Activated CD4-positive, alpha-beta T cell treated with anti-CD3 and anti-CD28 coated beads for 24 hours (primary cell): ENCODE measurements at places on chromosomes 7 and 10.

- DNase-seq, result no peak
These were observed 3.1 kb upstream of the SMURF1 start for GRCh38 chr7:99146979-99147378.

GRCh38 chr10:128780156-128780761 lies 654.0 kb upstream of the MKI67 start:
- DNase-seq, result no peak

DNA sequence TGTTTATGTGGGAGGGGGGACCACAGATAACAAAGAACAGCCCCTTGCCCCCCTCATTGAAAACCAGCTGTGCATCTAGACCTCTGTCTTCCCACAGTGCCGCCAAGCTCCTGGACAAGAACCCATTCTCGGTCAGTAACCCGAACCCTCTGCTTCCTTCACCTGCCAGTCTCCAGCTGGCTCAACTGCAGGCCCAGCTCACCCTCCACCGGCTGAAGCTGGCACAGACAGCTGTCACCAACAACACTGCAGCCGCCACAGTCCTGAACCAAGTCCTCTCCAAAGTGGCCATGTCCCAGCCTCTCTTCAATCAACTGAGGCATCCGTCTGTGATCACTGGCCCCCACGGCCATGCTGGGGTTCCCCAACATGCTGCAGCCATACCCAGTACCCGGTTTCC lies 91.0 kb upstream of the PDCD4 start:
- no peak for DNase-seq

DNA sequence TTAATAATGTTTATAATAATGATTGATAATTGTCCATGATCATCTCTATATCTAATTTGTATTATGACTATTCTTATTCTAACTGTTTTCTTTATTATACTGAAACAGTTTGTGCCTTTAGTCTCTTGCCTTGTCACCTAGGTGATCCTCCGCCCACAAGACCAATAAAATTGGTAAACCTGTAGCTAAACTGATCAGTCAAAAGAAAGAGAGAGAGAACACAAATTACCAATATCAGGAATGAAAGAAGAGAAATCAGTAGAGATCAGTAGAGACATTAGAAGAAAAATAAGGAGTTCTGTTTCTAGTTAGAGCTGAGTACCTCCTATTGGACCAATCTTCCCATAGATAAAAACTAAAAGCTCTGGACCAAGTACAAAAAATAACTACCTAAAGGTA lies 6.1 kb upstream of the COA1 start:
- no peak for DNase-seq

GRCh38 chr7:73526896-73527821 lies 5.1 kb upstream of the BAZ1B start:
- no peak for DNase-seq

- no peak for DNase-seq
These were observed 25.4 kb upstream of the CRHR2 start for GRCh38 chr7:30707391-30708357.

GRCh38 chr7:831596-832166 lies 595 bp upstream of the SUN1 start:
- DNase-seq, result no peak

DNA sequence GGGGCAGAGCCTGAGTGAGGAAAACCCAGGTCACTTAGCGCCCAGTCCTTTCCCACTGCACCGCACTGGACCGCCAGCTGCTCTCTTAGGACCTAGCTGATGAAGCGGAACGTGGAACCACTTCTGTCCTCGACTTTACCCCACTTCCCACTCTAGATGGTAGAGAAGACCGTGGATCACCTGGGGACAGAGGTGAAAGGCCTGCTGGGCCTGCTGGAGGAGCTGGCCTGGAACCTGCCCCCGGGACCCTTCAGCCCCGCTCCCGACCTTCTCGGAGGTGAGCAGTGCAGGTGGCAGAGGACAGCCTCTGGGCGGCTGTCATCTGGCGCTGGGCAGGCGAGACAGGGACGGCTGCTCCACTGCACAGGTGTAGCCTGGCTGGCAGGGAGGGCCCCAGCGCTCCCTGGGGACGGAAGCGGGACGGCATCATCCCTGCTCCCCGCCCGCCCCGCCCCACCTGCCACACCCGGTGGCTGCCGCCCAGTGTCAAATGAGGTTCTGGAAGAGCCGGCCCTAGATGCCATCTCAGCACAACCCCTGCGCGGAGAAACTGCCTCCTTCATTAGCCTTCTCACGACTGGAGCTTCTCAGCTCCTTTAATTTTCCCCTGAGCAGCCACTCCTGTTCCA lies 11.7 kb downstream of the PLAC9 start:
- no peak for DNase-seq

DNA sequence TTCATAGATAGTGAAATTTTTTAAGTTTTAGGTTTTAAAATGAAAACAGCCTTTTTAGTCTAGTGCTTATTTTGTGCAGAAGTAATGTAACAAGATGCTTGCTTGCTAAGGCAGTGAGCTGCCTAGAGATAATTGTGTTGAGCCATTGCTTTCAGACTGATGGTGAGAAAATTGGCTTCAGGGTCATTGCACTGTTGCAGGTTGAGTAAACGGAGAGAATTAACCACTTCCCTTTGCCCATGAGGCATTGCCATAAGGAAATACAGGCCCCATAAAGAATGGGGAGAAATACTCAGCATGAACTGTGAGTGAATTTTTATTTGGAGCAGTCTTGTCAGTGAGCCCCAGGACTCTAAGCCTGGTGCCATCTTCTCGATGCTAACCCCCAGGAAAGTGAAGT lies 140.5 kb downstream of the LRRC4 start:
- DNase-seq, result no peak

DNA sequence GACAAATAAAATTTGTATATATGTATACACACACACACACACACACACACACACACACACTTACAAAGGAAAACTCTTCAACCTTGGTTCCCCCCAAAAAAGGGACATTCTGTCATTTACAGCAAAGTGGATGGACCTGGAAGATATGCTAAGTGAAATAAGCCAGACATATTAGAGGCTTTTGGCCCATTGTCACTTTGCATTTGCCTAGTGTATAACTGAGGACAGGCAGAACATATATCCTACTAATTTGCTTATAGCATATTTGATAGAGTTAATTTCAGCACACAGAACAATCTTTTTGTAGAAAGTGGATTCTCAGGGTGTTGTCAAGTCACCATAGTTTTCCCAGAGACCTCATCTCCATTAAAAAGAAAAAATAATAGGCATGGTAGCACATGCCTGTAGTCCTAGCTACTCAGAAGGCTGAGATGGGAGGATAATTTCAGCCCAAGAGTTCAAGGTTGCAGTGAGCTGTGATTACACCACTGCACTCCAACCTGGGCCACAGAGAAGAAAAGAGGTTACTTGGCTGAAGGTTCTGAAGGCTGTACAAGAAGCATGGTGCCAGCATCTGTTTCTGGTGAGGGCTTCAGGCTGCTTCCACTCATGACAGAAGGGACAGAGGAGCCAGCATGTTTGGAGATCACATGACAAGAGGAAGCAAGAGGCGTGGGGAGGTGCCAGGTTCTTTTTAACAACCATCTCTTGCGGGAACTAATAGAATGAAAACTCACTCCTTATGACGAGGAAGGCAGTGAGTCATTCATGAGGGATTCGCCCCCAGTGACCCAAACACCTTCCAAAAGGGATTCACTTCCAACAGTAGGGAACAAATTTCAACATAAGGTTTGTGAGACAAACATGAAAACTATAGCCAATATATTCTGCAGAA lies 135.6 kb downstream of the TMEM168 start:
- DNase-seq, result no peak

DNA sequence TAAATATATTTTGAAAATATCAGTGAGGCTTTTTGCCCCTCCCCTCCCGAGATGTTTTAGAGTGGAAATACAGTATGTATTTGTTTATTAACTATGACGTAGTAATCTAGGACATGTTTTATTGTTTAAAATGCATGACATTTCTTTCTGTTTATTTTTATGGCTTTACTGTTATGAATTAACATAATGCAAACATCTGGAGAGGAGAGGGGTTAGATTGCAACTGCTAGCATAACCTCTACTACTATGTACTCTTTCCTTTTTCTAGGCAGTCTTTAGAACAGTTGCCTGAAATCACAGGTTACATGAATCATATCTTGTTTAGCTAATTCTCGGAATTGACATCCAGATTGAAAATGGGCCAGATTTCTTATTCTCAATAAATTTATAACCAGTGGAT lies 7.4 kb downstream of the BTAF1 start:
- no peak for DNase-seq

- DNase-seq, result no peak
These were observed 9.5 kb downstream of the C10orf53 start for GRCh38 chr10:49688920-49689319.

DNA sequence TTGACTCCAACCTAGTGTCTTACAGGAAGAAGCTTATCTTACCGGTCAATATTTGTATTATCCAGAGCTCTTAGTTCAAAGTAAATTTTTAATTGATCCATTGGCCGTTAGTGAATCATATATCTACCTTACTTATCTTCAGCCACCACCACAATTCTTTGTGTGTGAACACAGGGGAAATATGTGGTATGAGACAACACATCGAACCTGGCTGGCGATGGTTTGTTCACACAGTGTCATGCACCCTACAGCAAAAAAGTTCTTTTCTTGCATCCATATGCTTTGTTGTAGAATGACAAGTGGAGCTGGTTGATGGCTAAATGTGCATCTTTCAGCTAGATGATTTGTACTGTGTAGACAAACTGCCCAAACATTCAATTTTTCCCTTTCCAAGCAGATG lies 65.8 kb downstream of the ARID5B start:
- no peak for DNase-seq

DNA sequence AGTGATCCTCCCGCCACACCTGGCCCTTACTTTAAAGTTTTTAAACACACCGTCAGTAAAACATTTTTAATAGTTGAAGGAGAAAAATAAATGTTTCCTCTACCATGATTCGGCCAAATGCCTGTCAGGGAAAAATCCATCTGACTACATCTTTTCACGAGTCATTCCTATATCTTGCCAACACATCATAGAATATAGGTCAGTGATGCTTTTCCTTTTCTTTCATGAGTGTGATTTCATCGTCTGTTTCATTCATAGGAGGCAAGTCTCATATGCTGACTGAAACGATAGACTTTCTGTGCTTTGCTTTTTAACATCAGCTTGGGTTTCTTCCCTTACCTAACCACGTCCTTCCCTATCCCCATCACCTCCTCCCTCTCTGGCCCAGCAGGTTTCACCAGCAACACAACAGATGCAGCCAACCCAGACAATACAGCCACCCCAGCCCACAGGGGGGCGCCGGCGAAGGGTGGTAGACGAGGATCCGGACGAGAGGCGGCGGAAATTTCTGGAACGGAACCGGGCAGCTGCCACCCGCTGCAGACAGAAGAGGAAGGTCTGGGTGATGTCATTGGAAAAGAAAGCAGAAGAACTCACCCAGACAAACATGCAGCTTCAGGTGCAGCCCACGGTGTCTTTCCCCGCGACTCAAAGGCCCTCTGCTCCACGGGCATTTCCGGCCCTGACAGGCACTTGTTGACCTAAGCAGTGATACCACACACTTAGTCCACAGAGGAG lies 149.2 kb downstream of the TRIL start:
- DNase-seq, result no peak

DNA sequence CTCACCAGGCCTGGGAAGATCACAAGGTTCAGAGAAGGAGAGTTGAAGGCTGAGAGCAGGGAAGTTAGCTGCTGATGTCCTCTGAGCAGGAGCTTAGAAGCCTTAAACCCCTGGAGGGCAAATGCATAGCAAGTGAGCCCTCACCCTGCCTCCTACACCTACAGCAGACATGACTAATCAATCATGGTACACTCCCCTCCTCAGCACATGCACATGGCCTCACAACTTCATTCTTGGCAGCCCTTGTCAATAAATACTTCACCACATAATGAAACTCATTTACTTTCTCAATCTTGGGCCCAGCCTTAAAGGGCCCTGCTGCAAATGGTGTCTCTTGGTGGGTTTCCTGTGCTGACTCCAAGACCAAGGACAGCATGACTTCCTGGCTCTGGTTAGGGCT lies 12.9 kb downstream of the MMRN2 start:
- DNase-seq, result no peak

GRCh38 chr7:120320218-120320961 lies 47.4 kb downstream of the KCND2 start:
- no peak for DNase-seq

- DNase-seq, result no peak
These were observed 46.2 kb upstream of the GDF10 start for GRCh38 chr10:47253651-47254375.

- no peak for DNase-seq
These were observed 8.3 kb downstream of the MNX1 start for GRCh38 chr7:157001920-157002818.

GRCh38 chr7:101718363-101719122 lies 89.4 kb upstream of the MYL10 start:
- no peak for DNase-seq

DNA sequence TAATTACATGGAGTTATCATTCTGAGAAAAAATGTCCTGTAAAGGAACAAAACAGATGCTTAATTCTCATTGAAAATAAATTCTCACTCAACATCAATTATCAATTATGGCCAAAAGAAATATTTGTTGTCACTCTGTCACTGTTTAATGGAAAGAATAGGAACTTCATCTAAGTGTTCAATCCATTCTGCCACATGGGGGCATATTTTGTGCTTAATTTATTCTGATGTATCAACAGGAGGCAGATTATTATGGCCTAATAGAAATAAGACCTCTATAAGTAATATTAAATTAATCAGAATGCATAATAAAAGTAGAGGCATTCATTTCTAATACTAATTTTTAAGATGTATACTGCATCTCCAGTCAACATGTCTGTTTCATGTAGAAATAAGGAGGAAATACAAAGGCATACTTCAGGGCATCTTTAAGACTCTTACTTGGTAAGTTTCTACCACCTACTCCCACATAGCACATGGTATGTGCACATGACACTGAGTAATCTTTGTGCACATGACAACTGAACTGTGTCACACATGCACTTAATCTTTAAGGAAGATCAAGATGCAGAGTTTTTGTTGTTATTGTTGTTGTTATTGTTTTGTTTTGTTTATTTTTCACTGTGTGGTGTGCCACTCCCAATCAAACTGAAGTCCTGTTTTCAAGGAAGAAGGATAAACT lies 420.4 kb upstream of the SEMA3A start:
- DNase-seq, result no peak

DNA sequence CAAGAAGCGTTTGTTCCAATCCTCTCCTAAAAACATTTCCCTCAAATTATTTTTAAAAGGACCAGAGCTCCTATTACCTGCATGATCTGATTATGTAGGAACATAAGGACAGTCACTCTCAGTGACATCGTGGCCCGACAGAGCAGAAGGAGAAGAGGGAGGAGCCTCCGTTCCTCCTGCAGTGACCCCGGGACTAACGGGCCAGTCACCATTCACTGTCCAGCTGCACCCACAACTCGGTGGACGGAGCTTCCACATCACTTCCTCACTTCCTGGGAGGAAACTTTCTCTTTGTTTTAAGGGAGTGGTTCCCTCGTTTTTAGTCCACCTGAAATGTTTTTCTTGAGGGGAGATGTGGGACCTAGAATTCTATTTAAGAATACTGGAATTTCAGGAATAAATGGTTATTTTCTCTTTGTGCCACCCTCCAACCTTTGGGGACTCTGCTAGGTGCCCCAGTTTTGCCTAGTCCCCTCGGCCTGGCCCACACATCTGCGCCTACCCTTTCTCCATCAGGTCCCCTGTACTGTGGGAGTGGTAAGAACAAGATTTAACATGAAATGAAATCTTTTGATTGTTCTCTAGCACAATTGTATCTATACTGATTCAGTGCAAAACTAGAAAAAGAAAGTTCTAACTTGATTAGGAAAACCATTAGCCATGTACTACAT lies 173.5 kb upstream of the RNF32 start:
- DNase-seq, result no peak

GRCh38 chr7:50637725-50638643 lies 72.8 kb upstream of the DDC start:
- DNase-seq, result no peak
